ENCODE measurements at places on chromosomes 12 and 14.

GRCh38 chr12:18139989-18140596 is 50.1 kb upstream of the RERGL start:
- no peak for DNase-seq

DNA sequence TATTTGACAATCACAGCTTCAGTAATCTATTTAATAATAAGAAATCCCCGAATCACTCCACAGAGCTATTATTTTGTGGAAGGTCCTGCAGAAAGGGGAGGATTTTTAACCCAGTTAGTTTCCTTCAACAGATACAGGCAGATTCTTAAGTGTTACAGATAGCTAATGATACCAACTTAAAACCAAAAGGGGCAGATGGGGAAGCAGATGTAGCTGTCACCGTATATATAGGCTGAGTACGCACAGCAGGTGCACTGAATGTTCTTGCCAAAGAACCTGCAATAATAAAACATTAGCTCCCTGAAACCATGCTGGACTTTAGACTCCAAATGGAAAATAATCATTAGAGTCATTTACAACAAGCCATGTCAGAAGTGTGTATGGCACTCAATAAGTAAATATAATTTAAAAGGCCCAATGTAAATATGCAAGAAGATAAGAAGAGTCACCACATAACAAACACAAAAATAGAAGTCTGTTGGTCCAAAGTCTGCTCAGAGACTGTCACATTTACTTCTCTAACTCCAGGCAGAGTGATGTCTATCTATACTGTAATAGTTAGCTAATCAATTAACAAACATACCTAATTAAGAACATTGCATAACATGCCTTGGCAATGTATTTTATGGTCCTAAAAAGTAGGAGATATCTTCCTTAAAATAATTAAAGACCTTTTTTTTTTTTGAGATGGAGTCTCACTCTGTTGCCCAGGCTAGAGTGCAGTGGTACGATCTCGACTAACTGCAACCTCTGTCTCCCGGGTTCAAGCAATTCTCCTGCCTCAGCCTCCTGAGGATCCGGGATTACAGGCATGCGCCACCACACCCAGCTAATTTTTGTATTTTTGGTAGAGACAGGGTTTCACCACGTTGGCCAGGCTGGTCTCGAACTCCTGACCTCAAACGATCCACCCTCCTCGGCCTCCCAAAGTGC is 78.8 kb downstream of the SEC23A start:
- peak; percentile 20 for DNase-seq

- DNase-seq: no peak
These were observed 27.3 kb upstream of the FRS2 start for GRCh38 chr12:69442894-69443293.

DNA sequence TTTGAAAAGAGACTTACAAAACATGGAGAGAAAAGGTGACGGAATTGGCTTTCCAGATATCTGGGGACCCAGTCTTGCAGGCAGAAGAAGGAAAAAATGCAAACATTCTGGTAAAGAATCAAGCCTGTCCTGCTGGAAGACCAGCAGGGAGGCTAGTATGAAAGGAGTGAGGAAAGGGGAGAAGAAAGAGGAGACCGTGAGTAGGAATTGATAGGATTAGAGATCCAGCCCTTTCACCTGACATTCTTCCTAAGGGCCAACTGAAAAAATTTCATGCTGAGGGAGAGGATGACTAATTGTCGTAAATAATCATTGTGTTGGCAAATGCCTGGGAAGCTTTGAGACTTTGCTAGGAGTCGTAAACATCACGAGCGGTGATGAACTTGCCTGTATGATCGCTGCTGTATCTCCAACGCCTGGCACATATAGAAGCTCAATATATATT is 12.1 kb downstream of the BHLHE41 start:
- DNase-seq: no peak

GRCh38 chr12:120072472-120073249 is 43.9 kb downstream of the RAB35 start:
- DNase-seq: no peak

DNA sequence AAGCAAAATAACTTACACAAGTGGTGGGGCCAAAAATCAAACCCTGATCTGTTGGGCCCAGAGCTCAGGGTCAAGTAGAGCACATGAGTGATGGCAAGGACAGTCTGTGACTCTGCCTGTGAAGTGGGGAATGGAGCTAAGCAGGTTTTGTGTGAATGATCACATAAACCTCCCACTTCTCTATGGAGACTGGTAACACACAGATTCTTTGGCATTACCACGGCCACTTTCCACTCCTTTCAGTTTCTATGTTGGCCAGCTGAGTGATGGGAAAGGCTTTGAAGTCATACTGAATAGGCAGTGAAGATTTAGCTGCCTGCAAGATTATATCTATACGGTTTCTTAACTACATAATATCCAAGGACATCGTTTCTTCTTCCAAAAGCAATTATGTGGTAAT is 97.9 kb downstream of the ARMH4 start:
- no peak for DNase-seq

GRCh38 chr14:101707068-101707842 is 54.3 kb upstream of the PPP2R5C start:
- DNase-seq: peak; percentile 14

DNA sequence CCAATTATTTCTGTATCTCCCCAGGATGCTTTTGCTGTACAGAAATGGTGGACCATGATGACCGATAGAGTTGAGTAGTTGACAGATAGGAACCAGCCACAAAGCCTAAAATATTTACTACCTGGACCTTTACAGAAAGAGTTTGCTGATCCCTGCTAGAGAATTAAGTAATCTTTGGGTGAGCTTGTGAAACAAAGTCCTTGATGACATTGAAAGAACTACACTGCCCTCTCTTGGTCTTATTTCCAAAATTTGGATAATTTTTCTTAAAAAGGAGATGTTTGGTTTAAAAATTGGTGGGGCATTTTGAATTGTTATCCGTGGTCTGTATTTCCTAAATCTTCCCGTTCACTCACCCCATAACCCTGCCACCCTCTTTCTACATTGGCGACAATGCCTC is 13.7 kb upstream of the TCTN1 start:
- no peak for DNase-seq

GRCh38 chr14:90548455-90548854 is 151.6 kb downstream of the CALM1 start:
- DNase-seq: no peak
